ENCODE measurements at places on chromosomes 12 and 14.

DNA sequence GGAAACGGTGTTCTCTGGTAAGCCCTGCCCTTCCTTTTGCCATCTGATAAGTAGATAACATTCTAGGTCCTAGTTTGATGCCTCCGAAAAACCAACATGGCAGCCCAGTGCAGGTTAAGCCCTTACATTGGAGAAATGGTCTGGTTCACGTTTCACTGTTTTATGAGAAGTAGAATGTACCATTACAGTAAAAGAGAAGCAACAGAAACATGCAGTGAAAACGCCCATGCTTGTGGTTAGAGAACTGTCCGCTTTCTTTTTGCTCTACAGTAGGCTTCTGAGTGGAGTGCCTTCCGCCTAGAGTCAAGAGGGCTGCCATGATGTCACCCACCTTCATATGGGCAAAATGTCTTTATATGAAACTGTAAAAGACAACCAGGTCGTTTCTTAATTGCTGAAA lies 190.4 kb upstream of the BCL2L14 start:
- no peak for DNase-seq

GRCh38 chr14:24291446-24292117 lies 8.0 kb downstream of the DHRS1 start:
- no peak for DNase-seq

DNA sequence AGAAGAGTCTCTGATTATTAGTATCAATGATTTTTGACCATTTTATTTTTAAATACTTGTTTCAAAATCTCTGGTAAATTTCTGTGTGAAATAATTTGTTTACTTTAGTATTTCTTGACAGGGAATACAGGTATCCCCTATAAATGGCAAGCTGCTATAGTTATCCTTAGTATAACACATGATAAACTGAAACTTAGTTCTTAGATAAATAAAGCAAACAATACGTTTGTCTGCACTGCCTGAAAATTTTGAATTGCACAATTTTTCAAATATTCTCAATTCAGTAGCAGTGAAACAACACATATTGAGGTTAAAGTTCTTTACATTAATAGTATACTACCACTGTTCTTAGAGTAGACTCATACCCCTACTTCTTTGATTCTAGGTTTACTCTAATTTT lies 26.9 kb downstream of the CNOT2 start:
- DNase-seq = no peak

DNA sequence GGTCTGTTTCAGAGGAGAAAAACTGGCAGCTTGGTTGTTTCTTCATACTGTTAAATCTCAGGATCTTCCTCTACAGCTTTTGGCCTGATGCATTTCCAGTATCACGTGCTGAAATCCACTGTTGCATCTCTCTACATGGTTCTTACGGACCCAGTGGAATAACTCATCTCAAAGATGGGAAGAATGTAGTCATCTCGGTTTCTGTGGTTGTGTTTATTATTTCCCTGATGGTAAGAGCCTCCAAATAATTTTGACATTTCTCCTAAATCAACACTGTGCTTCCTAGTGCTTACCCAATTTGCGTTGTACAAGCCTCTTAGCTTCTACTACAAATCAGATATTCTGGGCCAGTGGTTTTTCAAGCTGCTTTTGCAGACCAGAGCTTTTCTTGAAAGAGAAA lies 812.8 kb downstream of the C12orf50 start:
- no peak for DNase-seq

- no peak for DNase-seq
Observed at GRCh38 chr12:57497223-57498131, 9.6 kb downstream of the MARS1 start.

- DNase-seq = no peak
Observed at GRCh38 chr12:57452181-57452936, 2.7 kb upstream of the INHBE start.

GRCh38 chr12:3178671-3179313 lies 101.6 kb downstream of the TSPAN9 start:
- no peak for DNase-seq

DNA sequence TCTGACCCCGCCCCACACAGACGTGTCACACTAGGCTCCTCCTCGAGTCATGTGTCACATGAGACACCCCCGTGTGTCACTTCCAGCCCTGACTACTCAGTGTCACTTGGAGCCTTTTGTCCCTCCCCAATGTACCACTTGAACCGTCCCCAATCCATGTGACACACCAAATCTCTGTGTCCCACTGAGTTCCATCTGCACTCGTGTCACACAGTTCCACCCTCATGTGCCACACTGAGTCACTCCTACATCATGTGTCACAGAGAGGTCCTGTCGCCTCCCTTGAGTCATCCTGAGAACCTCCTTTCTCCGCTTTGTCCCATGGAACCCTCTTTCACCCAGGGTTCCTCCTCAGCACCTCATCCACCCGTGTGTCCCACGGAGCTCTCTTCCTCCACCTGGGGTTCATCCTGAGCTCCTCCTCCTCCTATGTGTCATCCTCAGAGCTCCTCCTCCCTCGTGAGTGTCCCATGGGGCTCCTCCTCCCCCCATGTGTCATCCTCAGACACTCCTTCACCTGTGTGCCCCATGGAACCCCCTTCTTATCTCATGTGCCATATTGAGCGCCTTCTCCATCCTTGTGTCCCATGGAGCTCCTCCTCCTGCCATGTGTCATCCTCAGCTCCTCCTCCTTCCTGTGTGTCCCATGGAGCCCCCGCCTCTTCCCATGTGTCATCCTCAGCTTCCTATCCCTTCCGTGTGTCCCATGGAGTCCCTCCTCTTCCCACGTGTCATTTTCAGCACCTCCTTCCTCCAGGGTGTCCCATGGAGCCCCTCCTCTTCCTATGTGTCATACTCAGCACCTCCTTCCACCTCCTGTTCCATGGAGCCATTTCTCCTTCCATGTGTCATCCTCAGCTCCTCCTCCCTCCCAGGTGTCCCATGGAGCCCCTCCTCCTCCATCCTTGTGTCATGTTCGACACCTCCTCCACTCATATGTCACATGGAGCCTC lies 32.0 kb downstream of the RTL1 start:
- DNase-seq = no peak

DNA sequence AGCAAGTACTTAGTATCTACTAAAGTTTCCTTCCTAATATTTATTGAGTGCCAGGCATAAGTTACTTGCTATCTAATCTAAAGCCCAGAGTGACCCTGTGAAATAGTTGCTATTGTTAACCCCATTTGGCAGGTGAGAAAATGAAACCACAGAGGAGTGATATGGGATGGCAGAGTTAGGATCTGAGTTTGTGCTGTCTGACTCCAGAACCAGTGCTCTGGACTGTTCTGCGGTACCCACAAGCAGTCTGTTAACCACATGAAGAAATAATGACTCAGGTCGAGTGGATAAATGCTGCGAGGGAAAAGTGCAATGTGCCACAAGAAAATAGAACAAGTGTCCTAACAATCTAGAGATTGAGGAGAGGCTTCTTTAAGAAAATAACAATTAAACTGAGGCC lies 60.7 kb upstream of the GZMB start:
- no peak for DNase-seq

DNA sequence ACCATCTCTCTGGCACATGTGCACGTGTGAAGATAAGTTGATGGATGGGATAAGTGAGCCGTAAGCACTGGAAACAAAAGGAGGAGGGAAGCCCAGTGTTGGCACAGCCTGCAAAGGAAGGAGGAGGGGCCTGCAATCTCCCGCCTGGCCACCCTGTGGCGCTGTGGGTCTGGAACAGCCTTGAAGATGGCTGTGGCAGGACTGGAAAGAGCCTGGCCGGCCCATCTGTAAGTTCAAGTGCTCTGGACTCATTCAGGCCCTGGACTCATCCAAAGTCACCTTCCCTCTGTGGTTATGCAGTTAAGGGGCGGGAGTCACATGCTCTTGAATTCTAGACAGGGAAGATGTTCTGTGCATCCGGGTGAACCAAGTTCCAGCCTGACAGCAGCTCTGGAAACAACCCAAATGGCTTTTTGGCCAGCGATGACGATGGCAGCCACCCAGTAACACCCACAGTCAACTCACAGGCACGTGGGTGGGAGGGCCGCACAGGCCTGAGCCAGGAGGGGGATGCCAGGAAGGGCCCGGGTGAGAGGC lies 50.4 kb downstream of the CHGA start:
- peak; percentile 29 for DNase-seq

DNA sequence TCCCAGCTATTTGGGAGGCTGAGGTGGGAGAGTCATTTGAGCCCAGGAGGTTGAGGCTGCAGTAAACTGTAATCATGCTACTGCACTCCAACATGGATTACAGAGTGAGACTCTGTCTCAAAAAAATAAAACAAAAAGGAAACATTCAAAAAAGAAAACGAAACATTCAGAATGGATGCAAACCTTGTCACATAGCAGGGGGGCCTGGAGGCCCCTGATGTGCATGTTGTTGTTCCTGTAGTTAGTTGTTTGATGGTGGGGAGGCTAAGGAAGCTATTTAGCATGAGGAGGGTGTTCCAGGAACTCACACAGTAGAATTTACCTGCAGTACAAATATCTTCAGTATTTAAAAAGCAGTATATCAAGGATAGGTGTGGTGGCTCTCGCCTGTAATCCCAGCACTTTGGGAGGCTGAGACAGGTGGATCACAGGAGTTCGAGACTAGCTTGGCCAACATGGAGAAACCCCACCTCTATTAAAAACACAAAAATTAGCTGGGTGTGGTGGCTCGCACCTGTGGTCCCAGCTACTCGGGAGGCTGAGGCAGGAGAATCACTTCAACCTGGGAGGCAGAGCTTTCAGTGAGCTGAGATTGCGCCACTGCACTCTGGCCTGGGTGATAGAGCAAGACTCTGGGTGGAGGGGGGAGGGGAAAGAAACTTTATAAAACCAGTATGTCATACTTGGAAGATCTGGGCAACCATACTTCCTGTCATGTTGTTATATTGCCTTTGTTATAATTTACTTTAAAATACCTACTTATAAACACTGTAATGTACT lies 17.6 kb upstream of the AEBP2 start:
- no peak for DNase-seq

DNA sequence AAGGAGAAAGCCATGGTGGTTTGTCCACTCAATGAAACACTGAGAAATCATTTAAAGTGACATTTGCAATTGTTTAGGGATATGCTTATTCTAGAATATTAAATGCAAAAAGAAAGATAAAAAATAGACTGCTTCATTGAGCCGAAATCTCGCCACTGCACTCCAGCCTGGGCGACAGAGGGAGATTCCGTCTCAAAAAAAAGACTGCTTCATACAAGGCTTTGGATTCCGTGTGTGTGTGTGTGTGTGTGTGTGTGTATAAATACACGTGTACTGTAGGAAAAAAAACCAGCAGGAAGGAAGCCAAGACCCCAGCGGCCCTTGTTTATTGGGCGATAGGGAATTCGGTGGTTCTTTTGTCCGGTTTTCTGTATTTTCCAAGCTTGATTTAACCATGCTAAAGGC lies 3.2 kb upstream of the ZNF839 start:
- DNase-seq = peak; percentile 52

Data from NCI-H1092 treated with DMSO at 0.1 percent for 48 hours (cell line).